ENCODE measurements at places on chromosomes 5 and 9. TPM values are rescaled to one million over a fixed set of nuclear protein-coding genes. Genes with fewer than 3 reads are reported as not detected.
A peak's percentile ranks its signal among the peaks of the same experiment; 100 is the strongest.

The BARHL1 gene
- not detected for total RNA-seq

The CMYA5 gene
- total RNA-seq: 0.13 TPM

The PPP3R2 gene
- not detected for total RNA-seq

The EXD3 gene
- 23.4 TPM for total RNA-seq

The RLN2 gene
- total RNA-seq: 3.0 TPM

The CARD19 gene
- total RNA-seq: 51.3 TPM

The RANBP17 gene
- not detected for total RNA-seq

DNA sequence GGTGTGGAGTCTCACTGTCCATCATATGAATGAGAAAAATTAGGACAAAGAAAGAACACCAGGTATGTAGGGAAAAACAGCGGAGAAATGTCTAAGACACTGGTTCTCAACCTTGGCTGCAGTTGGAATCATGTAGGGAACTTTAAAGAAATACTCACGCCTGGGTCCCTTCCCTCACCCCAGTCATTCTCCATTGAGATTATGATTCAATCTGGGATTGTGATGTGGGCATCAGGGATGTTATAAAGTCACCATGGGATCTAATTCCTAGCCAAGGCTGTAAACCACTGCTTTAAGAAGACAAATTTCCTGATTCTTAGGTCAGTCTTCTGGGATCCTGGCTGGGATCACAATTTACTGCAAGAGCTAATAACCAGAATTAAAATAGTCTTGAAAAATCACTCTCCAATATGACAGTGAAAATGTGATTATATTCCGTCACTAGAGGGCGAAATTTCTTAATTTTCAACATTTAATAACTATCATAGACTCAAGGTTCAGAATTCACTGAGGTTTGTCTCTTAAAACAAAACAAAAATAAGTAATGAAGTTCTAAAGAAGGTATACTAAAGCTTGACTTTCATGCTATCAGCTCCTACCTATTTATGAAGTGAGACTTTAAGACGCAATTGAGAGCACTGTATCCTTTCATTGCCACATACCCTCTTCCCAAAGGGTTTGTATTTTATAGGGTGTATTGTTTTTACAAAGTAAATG, 60.5 kb downstream of the GLDC start:
- peak; percentile 2 for DNase-seq

DNA sequence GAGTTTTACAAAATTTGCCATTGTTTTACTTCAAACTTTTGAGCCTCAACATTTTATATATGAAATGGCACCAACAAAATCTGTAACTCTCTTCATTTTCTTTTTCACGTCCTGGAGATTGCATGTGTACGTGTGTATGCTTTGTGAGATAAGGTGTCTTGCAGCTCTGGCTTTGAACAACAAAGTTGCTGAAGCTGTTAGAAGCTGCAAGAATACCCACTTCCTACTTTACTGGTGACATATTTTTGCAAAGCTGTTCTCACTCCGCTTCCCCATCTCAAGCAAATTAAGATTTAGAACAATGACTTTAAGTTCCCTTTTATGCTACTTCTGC, 41.8 kb downstream of the FYB1 start:
- peak; percentile 73 for DNase-seq

DNA sequence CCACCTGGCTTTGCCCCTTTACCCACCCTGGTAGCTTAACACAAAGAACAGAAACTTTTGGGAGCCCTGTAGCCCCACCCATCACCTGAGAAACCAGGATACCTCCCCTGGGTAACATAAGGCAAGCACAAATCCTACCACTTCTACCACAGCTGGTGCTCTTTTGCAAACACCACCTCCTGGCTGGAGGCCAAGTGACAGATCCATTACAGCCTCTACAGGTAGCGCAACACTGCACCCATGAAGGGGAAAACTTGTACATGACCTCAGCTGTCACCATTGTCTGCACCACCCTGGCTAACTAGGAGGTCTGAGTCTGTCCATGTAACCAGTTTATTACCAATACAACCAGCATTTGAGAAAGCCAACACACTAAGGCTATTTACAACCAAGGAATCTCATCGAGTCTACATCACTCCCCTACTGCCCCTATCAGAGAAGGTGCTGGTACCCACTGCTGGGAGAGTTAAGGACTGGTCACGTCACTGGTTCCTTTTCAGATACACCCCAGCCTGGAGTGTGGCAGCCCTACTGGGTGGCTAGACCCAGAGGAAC, 128.6 kb downstream of the PJA2 start:
- DNase-seq: no peak

- DNase-seq: no peak
These were observed 1.5 kb downstream of the C5 start for GRCh38 chr9:121048618-121049017.

DNA sequence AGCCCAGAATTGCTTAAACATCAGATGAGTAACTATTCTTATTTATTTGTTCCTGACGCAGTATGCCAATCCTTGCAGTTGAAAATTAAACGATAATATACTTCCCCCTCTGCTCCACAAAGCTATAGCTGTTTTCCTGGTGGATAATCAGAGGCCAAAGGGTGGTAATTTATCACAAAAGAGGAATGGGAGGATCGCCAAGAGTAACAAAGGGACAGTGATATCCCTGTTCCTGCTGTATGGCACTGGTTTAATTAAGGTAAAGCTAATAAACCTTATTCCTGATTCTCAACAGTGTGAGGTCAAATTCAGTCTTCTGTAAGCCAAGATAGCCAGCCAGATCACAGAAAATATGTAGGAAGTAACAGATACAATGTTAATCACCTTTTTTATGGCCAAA, 33.4 kb upstream of the PTGER4 start:
- no peak for DNase-seq

DNA sequence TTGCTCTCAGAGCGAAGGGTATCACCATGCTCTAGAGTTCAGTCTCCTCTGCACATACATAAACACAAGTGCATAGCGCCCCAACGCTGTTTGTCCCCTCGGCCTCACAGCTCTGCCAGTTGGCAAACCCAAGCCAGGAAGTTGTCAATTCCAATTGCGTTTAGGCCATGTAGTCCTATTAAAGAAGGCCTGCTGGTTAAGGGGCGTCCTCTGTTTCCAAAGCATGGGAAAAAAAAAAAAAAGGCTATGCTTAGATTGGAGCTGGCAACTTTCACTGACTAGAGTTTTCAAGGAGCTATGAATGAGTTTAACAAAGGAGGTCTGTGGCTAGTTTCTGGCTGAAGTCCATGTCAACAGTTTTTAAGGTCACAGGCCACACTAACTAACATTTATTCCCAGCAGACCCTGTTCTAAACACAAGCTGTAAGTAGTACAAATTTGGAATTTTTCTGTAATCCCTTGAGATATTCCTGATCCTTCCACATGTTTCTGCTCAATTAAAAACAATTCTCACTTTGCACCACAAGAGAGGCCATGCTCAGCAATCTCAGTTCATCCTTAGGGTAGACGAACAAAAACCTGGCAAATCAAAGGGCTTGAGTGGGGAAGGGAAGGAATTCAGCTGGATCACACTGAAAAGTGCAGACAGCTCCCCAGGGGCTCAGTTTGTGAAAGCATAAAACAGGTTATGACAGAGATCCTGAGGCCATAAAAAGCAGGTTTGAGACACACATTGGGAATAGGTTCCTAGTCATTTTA, 187.7 kb downstream of the DENND1A start:
- no peak for DNase-seq

- no peak for DNase-seq
These were observed 53.1 kb upstream of the DAB2IP start for GRCh38 chr9:121598167-121598964.

- peak; percentile 14 for DNase-seq
These were observed 1.8 kb upstream of the ADAMTS13 start for GRCh38 chr9:133420392-133420827.

GRCh38 chr9:134750450-134751155, 109.0 kb downstream of the COL5A1 start:
- no peak for DNase-seq

DNA sequence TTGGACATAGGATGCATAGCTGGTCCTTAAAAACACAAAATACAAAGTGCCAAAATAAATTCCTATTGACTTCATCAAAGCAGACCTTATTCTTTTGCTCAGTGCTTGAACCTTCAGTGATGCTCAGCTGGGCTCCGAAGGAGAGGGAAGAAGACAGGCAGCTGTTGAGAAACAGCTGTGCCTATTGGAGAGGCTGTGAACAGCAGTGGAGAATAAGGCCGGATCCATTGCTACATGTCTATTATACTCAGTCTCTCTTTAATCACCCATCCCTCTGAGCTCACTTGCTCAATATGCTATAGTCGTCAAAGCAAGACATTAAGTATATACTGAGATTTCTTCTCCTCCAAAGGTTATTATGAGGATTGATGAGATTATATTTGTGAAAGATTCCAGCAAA, 174.4 kb downstream of the CHSY3 start:
- DNase-seq: no peak

DNA sequence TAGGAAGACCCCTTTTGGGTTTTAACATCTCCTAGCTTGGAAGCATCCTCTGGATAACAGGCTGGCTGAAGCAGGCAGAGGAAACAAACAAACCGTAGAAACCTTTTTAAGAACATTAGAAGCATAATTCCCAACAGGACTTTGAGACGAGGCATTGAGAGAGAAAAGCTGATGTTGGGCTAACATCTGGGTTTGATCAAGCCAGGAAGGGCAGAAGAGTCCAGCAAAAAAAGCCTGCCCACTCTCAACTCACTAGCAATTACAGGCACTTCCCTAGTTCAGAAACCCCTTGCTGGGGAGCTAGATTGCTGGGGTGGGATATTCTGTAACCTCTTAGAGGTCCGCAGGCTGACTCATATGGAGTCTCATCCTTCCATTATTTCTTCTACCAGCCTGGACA, 75.4 kb upstream of the CTNNA1 start:
- no peak for DNase-seq

GRCh38 chr5:169125571-169125970, 175.4 kb downstream of the SLIT3 start:
- no peak for DNase-seq
